ENCODE measurements at places on chromosomes 2 and 18. TPM values are rescaled to one million over a fixed set of nuclear protein-coding genes. Genes with fewer than 3 reads are reported as not detected.
A peak's percentile ranks its signal among the peaks of the same experiment; 100 is the strongest.

The RAX gene
- not detected for total RNA-seq

The ANKZF1 gene
- 32.7 TPM for total RNA-seq

GRCh38 chr2:64951306-64951953 is 37.8 kb upstream of the SLC1A4 start:
- DNase-seq: no peak
- H3K27me3 ChIP-seq: peaks cover 5% of the 10 kb centered on the region
- H3K4me1 ChIP-seq: peaks cover 4% of the 10 kb centered on the region
- no peaks in the 10 kb centered on the region for H3K36me3 ChIP-seq
- H3K27ac ChIP-seq: no peak overlapping the region
- no peak overlapping the region for H3K4me3 ChIP-seq

- H3K27me3 ChIP-seq: no peaks in the 10 kb centered on the region
- H3K36me3 ChIP-seq: no peaks in the 10 kb centered on the region
- no peak overlapping the region for H3K27ac ChIP-seq
- no peaks in the 10 kb centered on the region for H3K4me1 ChIP-seq
Observed at GRCh38 chr18:45363196-45363595, 252.1 kb upstream of the SLC14A2 start.

- DNase-seq: no peak
- H3K27me3 ChIP-seq: no peaks in the 10 kb centered on the region
- peaks cover 2% of the 10 kb centered on the region for H3K4me1 ChIP-seq
- H3K36me3 ChIP-seq: no peaks in the 10 kb centered on the region
- no peak overlapping the region for H3K27ac ChIP-seq
Observed at GRCh38 chr2:179443180-179443579, 178.5 kb upstream of the SESTD1 start.

DNA sequence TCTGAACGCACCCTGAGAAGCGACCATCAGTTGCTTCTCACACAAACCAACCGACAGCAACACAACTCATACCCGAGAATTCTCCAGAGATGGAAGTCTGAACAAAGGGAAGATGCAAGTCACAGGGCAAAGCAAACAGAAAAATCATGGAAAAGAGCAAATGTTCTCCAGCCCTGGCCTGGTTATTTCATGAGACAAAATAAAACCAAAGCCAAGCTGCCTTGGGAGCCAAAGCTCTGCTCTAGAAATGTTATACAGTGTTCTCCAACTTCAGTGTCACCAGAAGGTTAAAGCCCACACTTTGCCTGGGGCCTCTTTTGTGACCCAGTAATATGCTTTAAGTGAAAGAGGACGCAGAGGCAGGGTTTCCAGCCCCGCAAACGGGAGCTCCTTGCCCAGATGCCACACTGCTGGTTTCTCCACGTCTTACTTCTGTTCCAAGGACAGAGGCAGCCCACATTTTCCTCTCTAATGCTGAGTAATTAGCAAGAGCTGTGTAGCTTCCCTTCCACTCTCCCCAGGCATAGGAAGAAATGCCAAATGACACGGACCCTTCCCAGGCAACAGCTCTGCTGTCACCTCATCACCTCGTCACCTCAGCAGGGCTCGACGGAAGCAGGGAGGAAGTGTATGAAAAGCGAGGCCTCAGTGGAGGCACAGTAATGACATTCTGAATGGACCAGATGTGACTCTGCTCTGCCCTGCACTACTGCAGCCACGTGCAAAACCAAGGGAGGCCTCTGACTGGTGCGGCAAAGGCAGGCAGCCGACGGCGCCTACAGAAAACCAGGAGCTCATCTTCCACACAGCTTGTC is 64.7 kb downstream of the FBXO15 start:
- no peak overlapping the region for H3K27ac ChIP-seq
- no peaks in the 10 kb centered on the region for H3K36me3 ChIP-seq
- no peak overlapping the region for H3K4me3 ChIP-seq
- no peak for DNase-seq
- H3K4me1 ChIP-seq: no peaks in the 10 kb centered on the region

DNA sequence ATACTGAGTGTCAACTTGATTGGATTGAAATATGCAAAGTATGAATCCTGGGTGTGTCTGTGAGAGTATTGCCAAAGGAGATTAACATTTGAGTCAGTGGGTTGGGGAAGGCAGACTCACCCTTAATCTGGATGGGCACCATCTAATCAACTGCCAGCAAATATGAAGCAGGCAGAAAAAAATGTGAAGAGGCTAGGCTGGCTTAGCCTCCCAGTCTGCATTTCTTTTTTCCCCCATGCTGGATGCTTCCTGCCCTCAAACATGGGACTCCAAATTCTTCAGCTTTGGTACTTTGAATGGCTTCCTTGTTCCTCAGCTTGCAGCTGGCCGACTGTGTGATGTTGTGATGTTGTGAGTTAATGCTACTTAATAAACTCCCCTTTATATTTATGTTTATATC is 577.4 kb downstream of the CPS1 start:
- peak; percentile 77 for DNase-seq
- no peaks in the 10 kb centered on the region for H3K4me1 ChIP-seq
- H3K4me3 ChIP-seq: no peak overlapping the region

The RNF138 gene
- total RNA-seq: 24.6 TPM

DNA sequence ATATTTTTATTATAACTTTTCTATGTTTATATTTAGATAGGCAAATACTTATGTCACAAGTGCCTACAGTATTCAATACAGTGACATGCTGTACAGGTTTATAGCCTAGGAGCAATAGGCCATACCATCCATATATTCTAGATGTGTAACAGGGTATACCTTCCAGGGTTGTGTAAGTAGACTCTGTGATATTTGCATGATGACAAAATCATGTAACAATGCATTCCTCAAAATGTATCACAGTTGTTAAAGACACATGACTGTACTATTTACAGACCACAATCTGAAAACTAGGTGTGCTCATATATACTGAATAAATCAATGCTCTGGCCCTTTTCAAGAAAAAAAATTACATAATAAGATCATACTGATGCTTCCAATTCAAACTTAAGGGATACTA is 433.2 kb upstream of the RGPD4 start:
- H3K36me3 ChIP-seq: no peaks in the 10 kb centered on the region
- H3K4me3 ChIP-seq: no peak overlapping the region
- H3K27ac ChIP-seq: no peak overlapping the region

GRCh38 chr18:29512203-29512602 is 1335.3 kb upstream of the CDH2 start:
- no peaks in the 10 kb centered on the region for H3K4me1 ChIP-seq
- H3K27me3 ChIP-seq: no peaks in the 10 kb centered on the region
- H3K36me3 ChIP-seq: no peaks in the 10 kb centered on the region
- DNase-seq: no peak
- H3K4me3 ChIP-seq: no peak overlapping the region

DNA sequence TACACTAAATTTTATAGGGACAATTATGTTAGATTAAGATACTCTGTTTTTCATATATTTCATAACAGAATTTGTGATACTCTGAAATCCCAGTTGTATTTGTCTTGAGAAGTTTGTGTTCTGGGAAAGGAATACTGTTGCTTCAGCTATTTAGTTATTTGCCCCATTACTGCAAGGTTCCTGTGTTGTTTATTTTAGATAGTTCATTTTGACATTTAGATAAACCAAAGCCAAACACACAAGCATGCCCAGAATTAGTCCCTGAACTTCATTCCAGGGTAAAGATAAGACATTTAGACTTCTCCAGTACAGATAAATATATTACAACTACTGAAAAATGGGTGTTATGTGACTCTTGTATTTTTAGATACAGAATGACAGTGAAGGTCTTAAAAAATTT is 74.7 kb downstream of the BMPR2 start:
- no peaks in the 10 kb centered on the region for H3K4me1 ChIP-seq
- no peak overlapping the region for H3K4me3 ChIP-seq
- H3K27ac ChIP-seq: no peak overlapping the region
- no peaks in the 10 kb centered on the region for H3K27me3 ChIP-seq
- no peaks in the 10 kb centered on the region for H3K36me3 ChIP-seq

DNA sequence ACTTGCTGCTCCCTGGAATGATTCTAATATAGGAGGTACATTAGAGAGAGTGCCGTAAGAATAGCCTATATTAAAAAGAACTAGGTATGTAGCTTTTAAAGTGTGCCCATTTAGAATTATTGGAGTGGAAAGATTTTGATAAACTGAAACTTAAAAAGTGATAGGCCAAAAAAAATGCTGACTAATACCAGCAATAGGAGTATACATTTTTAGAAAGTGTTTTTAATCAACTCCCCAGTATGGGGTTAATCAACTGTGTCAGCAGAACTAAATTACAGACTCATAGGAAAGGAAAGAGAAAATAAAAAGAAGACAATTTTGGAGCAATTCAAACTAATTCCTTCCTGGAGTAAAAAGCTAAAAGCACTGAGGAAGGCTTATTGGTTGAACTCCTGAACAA is 13.3 kb upstream of the MEIS1 start:
- H3K27me3 ChIP-seq: no peaks in the 10 kb centered on the region
- no peak for DNase-seq
- no peak overlapping the region for H3K4me3 ChIP-seq
- no peaks in the 10 kb centered on the region for H3K36me3 ChIP-seq
- no peaks in the 10 kb centered on the region for H3K4me1 ChIP-seq
- no peak overlapping the region for H3K27ac ChIP-seq

- H3K4me1 ChIP-seq: peaks cover 2% of the 10 kb centered on the region
- DNase-seq: no peak
- no peak overlapping the region for H3K4me3 ChIP-seq
Observed at GRCh38 chr2:27263287-27264252, 723 bp upstream of the SLC30A3 start.

The UGT1A3 gene
- not detected for total RNA-seq

DNA sequence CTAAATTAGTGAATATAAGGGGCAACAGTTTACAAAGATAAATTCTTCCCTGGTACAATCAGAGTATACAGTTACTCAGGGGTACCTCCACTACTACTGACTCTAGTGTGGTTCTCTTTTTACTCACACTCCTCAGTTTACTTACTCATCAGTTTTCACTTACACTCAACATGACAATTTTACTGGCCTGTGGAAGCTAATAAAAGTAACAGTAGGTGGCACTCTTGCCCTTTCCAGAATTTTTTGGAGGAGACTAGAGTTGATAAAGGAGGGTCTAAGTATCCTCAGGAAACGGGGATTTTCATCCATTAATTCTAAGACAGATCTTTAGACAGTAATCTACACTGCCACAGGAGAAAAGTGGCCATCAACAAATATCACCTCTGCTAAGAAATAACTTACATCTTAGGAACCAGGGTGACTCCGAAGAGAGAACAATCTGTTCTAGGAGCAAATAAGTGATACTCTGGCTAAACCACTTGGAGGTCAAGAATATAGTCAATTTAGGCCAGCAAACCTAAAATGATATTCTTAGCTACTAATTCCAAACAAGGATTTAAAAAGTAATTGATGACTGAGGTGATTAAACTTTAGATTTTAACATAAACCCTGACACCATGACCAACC is 61.3 kb downstream of the ATL2 start:
- DNase-seq: peak; percentile 66
- H3K4me1 ChIP-seq: no peaks in the 10 kb centered on the region
- H3K27me3 ChIP-seq: no peaks in the 10 kb centered on the region
- H3K36me3 ChIP-seq: peaks cover 5% of the 10 kb centered on the region
- no peak overlapping the region for H3K4me3 ChIP-seq

DNA sequence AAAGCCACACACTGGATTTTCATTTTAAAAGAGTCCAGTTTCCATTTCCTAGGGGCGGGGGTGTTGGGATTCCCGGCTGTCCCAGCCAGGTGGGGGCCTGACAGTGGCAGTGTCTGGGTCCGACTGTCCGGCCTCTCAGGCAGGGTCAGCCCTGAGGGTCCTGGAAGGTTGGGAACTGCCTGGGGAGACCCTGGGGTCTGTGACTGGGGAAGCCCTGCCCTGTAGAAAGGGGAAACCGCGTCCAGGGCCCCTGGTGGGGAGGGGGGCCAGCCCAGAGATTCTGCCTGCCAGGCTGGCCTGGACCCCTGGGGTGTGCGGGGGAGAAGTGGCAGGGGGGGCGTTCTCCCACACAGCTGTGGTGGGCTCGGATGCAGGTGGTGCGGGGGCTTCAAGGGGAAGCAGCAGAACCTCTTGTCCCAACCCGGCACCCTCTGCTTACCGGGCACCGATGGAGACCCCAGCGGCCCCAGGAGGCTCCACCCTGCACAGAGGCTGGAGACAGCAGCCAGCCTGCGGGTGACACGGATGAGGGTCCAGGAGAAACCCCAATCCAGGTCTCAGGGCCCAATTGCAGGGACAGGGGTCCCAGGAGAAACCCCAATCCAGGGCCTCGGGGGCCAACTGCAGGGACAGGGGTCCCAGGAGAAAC is 4.9 kb downstream of the RTP5 start:
- no peaks in the 10 kb centered on the region for H3K4me1 ChIP-seq
- no peaks in the 10 kb centered on the region for H3K36me3 ChIP-seq
- no peak overlapping the region for H3K27ac ChIP-seq
- DNase-seq: no peak

The EMILIN2 gene
- total RNA-seq: 18.0 TPM

- H3K4me3 ChIP-seq: no peak overlapping the region
- no peaks in the 10 kb centered on the region for H3K36me3 ChIP-seq
- no peaks in the 10 kb centered on the region for H3K4me1 ChIP-seq
- H3K27ac ChIP-seq: no peak overlapping the region
- no peaks in the 10 kb centered on the region for H3K27me3 ChIP-seq
- peak; percentile 66 for DNase-seq
Observed at GRCh38 chr18:79199691-79200374, 130.6 kb downstream of the ATP9B start.

DNA sequence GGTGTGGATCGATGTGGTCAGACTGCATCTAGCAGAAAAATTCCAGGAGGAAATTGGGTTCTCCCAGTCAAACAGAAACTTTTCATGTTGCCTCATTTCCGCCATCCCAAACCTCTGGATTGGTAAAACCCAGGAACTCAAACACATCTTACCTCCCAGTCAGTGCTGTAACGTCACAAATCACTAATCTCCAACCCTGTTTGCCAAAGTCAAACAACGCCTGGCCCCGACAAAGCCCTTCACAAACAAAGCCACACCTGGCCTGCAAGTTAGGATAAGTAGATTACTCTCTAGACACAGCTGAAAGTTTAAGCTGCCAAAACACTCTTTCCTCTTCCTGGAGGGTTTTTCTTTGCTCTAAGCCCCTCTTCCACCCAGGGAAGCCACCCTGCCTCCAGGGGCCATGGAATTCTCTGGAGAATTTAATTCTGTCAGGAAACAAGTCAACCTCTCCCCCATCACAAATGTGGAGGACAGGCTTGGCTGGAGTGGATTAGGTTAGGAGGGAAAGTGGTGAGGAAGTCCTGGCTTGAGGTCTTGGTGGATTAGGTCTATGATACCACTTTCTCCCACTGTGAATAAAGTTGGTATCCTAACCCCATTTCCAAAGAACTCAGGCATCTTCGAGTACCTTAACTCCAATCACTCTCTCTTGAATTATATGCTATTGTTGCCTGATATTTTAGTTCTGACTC is 86.7 kb downstream of the LYPD6B start:
- DNase-seq: no peak
- no peaks in the 10 kb centered on the region for H3K27me3 ChIP-seq
- H3K4me3 ChIP-seq: no peak overlapping the region
- no peaks in the 10 kb centered on the region for H3K36me3 ChIP-seq
- H3K27ac ChIP-seq: no peak overlapping the region

GRCh38 chr2:201680743-201681142 is 17.7 kb downstream of the MPP4 start:
- H3K4me3 ChIP-seq: no peak overlapping the region
- DNase-seq: peak; percentile 4
- no peaks in the 10 kb centered on the region for H3K4me1 ChIP-seq
- H3K27ac ChIP-seq: no peak overlapping the region

GRCh38 chr18:71725256-71725655 is 818.9 kb downstream of the CBLN2 start:
- no peak for DNase-seq
- H3K27ac ChIP-seq: no peak overlapping the region
- H3K27me3 ChIP-seq: no peaks in the 10 kb centered on the region
- H3K4me3 ChIP-seq: no peak overlapping the region
- no peaks in the 10 kb centered on the region for H3K36me3 ChIP-seq

Measured in fibroblast of lung (primary cell).